ENCODE measurements at places on chromosomes 1 and 21.

DNA sequence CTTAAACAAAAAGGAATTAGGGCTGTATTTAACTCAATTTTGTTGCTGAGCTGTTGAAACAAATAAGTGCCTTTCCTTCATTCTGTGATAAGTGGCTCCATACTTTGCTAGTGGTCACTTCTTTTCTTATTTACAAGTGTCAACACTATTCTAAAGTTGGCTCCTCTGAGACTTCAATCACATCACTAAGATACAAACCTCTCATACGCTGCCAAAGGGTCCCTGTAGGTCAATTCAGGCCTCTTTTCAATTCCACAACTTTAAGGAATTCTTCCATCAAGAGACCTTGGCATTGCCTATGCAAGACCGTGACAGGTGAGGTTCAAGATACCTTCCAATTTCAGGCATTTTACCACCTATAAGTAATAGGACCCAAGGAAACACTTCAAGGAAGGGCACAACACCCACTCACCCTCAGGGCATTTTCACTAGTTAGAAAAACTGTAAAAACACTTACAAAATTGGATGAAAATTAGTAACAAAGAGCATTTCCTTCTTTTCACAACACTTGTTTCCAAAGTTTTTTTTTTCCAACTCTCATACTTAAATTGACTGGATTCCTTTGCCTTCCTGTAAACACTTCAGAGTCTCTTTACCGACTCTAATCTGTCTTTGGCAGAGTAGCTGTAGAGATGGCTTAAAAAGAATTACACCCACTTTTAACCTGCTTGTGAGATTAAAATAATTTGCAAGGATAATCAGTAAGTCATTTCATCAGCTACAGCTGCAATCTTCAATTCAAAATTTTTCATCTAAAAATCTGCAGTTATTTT, 24.5 kb downstream of the SERBP1 start:
- H3K27ac ChIP-seq: peak overlapping the region; percentile 76
- H3K27me3 ChIP-seq: no peaks in the 10 kb centered on the region

DNA sequence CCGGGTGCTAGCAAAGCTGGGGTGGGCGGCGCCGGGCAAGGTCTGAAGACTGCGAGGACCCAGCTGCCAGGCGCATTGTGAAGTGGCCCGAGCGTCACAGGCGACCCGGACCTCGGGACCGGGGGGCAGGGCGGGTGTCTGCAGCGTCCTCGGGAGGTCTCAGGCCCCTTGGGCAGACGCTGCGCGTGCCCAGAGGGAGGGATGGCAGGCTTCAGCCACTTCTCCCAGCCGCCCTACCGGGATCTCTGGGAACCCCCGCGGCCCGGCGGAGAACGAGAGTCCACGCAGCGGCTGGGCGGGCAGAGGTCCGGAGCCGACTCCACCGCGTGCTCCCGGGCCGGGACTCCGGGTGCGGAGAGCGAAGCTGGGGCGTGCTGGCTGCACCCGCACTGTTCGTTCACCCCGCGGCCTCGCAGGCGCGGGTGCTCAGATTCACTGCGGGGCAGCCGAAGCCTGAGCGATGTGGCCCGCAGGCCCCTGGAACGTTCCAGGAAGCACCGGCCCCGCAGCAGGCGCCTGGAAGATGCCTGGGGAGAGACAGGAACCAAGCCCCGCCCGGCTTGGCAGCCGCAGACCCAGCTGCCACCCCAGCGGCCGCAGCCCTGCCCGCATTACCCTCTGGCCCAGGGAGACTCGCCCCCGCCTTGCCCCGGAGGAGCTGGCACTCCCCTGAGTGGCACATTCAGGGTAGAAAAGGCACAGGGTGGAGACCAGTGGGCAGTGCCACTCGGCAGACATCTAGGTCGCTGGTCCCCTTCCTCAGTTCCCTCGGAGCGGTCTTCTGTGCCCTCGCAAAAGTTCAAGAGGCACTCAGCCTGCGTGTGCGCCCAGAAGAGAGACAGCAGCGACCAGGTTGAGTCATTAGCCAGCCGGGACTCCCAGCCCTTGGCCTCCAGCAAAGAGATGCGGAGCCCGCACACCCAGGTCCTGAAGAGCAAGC, at the start of gene CCDC185:
Gene CCDC185, plus strand, starts transcription at position 141 of the 940 bp plus-strand sequence. Its CDS starts 61 bp downstream, at position 202.
- no peak for DNase-seq
- peak within 1 kb of the TSS; percentile 20 for H3K4me3 ChIP-seq
- H3K4me1 ChIP-seq: no peaks in the 10 kb centered on the region
- peaks cover 35% of the 10 kb centered on the region for H3K27me3 ChIP-seq
- no peaks in the 10 kb centered on the region for H3K36me3 ChIP-seq
- H3K27ac ChIP-seq: no peak within 1 kb of the TSS

DNA sequence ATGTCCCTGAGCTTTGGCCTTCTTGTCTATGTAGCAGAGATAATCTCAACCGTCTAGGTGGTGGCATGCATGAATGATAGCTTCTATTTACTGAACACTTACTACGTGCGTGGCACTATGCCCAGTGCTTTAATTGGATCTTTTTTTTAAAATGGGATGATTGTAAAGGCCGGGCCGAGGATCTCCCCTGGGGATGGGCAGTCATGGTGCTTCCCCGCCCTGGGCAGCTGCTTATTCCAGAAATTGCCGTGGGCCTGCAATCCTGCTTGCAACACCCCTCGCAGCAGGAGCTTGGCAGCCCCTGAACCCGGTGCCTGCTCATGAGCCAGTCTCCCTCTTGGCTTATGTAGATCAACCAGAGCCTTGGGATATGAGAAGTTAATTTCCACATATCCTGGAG, 360.7 kb downstream of the CAMTA1 start:
- no peak overlapping the region for H3K4me3 ChIP-seq
- H3K27ac ChIP-seq: no peak overlapping the region
- no peaks in the 10 kb centered on the region for H3K27me3 ChIP-seq
- no peaks in the 10 kb centered on the region for H3K36me3 ChIP-seq

- no peaks in the 10 kb centered on the region for H3K27me3 ChIP-seq
- H3K4me3 ChIP-seq: no peak overlapping the region
- H3K4me1 ChIP-seq: peaks cover 12% of the 10 kb centered on the region
- peaks cover 21% of the 10 kb centered on the region for H3K36me3 ChIP-seq
- H3K27ac ChIP-seq: peak overlapping the region; percentile 16
Measured at GRCh38 chr1:243230914-243231313, 24.2 kb downstream of the CEP170 start.

- no peak overlapping the region for H3K4me3 ChIP-seq
- DNase-seq: no peak
- no peak overlapping the region for H3K27ac ChIP-seq
Measured at GRCh38 chr1:10257851-10258250, 47.5 kb downstream of the KIF1B start.
